Head of caudate nucleus (tissue), 42 donors: ENCODE measurements at places on chromosomes 16 and 17.

DNA sequence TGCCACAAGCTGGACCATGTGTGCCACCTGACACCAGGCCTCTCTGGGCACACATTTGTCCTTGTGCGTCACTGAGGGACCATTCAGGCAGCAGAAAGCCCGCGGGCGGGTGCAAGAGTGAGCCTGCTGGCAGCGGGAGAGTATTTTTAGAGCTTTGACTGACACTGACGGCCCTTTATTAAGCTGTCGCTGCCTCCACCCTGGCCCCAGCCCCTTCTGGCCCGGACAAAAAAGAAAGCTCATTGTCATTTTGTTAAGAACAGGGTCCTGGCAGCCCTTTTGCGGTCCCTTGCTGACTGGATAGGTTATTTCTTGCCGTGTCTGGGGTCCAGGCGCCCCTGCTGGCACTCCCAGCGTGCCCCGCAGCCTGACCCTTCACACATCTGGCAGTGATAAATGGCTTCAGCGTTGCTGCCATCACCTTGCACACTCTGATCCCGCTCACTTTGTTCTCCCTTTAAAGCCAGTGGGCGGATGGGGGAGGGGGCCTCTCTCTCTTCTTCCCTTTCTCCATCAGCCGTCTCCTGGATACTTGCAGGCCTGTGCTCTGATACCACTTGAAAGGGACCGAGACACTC, 78.4 kb upstream of the NKD1 start:
- no peak for DNase-seq

GRCh38 chr17:73226556-73227172, 33.8 kb downstream of the COG1 start:
- no peak for DNase-seq

GRCh38 chr16:85307552-85308364, 195.5 kb upstream of the CIBAR2 start:
- no peak for DNase-seq

GRCh38 chr17:81720267-81721071, 8.4 kb downstream of the SLC25A10 start:
- DNase-seq: no peak

- DNase-seq: no peak
These were observed 3.2 kb upstream of the PRSS21 start for GRCh38 chr16:2813771-2814221.

- DNase-seq: peak; percentile 79
These were observed 29.0 kb downstream of the MARCHF10 start for GRCh38 chr17:62778990-62779681.

- no peak for DNase-seq
These were observed 70.1 kb upstream of the MPHOSPH6 start for GRCh38 chr16:82240111-82240510.

GRCh38 chr17:81656118-81656743, at the start of gene PDE6G:
Gene PDE6G (minus strand): TSS chr17:81656542. CDS start chr17:81653305, 3,237 bp downstream.
- DNase-seq: no peak

GRCh38 chr17:56319531-56319930, 166.3 kb downstream of the ANKFN1 start:
- no peak for DNase-seq

DNA sequence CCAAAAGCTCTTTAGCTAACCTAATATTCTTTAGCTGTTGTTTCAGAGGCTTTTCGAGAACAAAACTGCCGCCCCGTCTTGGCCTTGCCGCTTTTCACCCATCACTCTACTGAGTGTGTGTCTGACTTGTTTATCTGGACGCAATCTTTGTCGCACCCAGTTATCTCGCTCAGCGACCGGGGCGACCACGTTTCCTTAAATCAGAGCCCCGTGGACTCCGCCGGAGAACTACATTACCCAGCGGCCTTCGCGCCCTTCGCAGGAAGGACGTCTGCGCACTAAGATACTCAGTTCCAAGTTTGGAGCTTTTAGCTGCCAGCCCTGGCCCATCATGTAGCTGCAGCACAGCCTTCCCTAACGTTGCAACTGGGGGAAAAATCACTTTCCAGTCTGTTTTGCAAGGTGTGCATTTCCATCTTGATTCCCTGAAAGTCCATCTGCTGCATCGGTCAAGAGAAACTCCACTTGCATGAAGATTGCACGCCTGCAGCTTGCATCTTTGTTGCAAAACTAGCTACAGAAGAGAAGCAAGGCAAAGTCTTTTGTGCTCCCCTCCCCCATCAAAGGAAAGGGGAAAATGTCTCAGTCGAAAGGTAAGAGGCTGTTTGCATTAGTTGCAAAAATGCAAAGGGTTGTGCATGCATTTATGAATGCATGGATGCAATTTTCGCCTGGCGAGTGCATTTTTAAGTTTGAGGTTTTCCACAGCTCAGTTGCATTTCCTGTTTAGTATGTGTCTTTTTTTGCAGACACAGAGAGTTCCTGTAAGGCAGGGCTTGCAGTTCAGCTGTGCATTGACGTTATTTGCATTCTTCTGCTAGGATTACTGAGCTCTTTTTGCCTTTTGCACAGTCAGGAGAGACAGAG, at the start of gene MAP2K6:
Gene MAP2K6 (plus strand): TSS at position 290 of the 867 bp plus-strand sequence. CDS start 288 bp downstream, at position 578.
- peak; percentile 88 for DNase-seq

DNA sequence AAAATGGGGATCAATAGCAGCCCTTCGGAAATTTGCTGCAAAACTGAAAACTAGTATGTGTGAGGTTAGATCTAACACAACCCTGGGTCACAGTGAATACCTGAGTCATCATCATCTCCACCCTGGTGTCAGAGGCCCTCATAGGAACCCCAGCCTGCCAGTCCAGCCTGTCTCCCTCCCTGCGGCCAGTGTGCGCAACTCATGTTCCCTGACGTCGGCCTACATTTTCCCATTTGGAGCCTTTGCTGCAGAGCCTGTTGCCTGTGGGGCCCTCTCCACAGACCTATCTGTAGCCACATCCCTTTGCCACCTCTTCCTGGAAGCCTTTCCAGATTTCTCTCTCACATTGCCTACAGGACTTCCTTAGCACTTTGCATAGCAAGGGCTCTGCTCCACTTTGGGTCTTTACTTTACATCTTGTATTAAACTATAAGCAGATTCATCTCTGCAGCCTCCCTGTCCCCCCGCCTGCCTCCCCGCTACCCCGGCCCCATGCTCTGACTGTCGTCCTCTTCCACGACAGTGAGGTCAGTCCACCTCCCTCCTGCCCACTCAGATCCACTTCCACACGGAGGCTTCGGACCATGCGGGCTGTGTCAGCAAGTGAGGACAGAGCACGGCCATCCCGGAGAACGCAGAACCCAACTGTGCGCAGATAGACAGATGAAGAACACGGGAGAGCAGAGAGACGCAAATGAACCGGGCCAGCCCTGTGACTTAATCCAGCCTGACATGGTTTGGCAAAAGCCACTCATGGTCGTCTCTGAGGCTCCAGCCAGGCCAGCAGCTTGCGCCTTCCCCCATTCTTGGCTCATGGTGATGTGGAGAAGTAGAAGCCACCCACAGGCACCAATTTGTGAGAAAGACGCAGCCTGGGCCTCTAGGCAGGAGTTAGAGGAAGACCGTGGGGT, 31.0 kb downstream of the NGFR start:
- no peak for DNase-seq

DNA sequence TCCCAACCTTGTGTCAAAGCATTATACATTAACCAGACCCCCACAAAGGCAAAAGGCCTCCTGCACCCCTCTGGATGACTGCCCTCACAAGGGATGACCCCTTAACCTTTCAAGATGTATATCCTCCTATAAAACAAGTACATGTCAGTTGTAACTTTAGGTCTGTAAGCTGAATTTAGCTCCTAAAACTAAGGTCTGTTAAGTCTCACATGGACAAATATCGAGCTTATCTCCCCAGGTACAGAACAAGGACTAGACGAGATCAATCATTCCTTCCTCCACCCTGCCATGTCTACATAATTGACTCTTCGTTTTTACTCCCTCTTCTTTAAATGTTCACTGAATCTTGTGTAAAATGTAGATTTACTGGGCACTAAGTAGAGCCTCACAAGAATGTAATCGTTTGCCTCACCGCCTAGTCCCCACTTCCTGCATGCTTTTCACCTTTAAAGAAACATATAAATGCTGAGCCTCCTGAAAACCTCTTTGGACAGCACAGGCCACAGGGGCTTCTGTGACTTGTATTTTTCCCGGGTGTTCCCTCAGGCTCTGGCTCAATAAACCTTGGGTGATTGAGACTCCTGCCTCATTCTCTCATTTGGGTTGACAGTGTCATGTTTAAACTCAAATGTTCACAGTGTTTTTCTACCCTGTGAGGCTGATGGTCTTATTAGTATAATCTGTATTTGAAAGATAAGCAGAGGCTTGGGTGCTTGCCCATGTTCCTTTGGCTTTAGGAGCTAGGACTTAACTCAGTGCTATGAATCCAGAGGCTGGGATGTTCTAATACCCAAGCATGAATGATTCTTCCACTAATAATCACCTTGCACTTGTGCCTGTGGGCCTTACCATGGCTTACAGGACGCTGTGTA, 37.6 kb downstream of the MMD start:
- DNase-seq: no peak

DNA sequence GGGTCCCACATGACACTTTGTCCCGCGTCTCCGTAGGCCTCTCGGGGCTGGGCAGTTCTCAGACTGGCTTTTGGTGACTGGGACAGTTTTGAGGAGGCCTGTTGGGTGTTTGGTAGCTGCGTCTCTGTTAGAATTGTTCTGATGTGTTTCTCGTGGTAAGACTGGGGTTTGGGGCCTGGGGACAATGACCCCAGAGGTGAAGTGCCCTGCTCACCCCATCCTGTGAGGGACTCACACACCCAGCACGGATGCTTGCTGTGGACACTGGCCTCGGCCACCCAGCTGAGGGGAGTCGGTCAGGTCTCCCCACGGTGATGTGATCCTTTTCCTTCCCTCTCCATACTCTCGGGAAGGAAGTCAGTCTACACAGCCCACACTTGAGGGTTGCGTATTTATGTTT, 50.3 kb downstream of the METRNL start:
- no peak for DNase-seq

DNA sequence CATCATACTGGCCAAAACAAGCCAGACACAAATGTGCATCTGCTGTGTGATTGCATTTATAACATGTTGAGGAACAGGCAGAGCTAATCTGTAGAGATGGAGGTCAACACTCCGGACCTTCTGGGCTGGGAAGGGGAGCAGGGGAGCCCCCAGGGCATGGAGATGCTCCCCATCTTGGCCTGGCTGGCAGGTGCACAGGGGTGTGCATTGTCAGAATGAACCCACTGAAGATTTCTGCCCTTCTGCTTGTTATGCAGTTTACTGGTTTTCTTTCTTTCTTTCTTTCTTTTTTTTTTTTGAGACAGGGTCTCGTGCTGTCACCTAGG, 146.9 kb downstream of the CMIP start:
- DNase-seq: no peak

DNA sequence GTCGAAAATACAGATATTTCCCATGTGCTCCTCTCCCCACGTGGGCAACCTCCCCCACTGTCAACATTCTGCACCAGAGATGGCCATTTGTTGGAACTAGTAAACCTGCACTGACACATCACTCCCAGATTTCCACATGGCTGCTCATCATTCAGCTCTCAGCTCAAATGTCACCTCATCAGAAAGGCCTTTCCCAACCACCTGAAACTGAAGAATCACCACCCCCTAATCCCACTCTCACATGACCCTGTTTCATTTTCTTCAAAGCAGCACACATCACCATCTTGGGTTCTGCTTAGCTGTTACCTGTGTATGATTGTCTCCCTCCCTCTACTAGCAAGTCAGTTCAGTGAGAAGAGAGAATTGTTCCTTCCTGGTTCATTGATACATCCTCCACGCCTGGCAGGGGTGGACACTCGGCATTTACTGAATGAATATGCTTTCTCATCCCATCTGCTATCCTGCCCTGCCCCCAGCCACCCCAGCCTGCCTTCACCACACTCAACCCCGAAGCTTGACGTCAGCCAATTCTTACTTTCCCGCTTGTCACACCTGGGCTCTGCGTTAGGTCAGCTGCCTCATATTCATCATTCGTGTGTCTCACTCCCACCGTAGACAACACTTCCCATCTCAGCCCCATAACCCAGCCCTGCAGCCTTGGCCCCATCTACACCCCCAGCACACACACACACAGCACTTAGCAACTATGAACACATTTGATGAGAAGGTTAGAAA, 1.5 kb downstream of the C17orf114 start:
- no peak for DNase-seq

GRCh38 chr16:78763821-78764440, 664.5 kb downstream of the WWOX start:
- DNase-seq: no peak

DNA sequence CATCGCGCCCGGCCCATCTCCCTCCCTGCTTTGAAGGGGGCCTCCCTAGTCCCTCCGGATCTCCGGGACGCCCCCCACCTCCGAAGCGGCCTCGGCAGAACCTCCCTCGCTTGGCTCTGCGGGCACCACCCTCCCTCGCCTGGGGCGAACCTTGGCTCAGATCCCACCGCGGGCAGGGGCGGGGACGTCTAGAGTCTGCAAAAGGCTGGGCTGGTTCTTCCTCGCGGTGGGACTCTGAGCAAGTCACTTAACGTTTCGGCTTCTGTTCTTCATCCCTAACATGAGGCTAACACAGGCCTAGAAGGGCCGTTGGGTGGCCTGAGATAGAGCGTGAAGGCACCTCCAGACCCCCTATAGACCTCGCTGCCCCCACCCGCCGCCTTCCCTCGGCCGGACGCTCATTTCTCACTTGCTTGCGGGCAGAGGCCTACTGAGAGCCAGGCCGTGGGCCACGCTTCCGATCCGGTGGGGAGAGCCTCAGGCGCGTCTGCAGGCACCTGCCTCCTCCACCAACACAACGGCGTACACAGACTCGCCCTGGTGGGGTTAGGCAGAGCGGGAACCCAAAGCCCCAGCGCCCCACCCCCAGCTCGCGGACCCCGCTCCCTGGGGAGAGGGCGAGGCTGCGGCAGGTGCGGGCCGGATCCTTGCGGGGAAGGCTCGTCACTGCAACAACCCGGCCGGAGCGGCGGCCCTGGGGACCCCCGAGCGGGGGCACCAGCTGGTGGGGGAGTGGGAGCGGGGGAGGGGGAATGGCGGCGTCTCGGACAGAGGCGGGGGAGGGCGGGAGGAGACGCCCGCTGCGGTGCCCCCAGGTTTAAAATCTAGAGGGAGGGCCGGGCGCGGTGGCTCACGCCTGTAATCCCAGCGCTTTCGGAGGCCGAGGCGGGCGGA, 5.4 kb downstream of the MYO1C start:
- DNase-seq: no peak

- no peak for DNase-seq
These were observed 377.8 kb upstream of the TNRC6C start for GRCh38 chr17:77580531-77581270.

DNA sequence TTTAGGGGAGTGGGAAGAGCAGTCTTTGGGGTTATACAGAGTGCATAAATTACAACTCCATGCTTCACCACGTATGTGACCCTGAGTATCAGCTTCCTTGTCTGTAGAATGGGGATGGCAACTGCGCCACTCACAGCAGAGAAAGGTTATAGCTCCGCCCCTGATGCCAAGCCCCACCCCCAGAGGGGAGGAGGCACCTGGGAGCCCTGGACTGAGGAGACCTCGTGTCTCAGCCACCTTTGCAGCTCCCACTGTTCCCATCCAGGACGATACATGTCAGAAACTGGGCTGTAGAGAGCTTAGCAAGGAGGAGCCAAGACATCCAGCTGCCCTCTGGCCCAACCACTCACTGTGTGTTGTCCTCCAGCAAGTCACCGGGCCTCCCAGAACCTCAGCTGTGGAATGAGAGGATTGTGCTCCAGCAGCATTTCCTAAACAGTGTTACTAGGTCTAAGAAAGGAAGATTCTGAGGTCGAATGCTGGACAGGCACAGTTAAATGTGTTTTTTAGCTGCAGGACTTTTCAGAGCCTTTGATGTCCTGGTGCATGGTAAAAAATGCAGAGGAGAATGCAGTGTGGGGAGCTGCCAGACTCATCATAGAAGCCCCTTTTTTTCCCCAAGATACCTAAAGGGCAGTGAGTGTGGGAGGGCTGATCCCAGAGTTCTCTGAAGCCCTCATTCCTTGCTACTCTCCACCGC, 49.4 kb downstream of the BEAN1 start:
- no peak for DNase-seq
